ENCODE measurements at places on chromosomes 12 and 14. TPM values are rescaled to one million over a fixed set of nuclear protein-coding genes. Genes with fewer than 3 reads are reported as not detected.
A peak's percentile ranks its signal among the peaks of the same experiment; 100 is the strongest.

DNA sequence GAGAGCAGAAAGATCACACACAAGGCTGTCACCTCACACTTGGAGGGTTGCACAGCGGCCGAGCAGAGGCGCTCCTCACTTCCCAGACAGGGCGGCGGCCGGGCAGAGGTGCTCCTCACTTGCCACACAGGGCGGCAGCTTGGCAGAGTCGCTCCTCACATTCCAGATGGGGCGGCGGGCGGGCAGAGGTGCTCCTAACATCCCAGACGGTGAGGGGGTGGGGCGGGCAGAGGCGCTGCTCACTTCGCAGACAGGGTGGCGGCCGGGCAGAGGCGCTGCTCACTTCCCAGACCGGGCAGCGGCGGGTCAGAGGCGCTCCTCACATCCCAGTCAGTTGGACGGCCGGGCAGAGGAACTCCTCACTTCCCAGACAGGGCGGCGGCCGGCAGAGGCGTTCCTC lies 9.1 kb downstream of the TMBIM4 start:
- DNase-seq: peak; percentile 74

- peak; percentile 73 for DNase-seq
Measured at GRCh38 chr14:105358140-105358846, 40.0 kb upstream of the TEX22 start.

- peak; percentile 83 for DNase-seq
Measured at GRCh38 chr14:68781161-68782021, 11.5 kb downstream of the ZFP36L1 start.

DNA sequence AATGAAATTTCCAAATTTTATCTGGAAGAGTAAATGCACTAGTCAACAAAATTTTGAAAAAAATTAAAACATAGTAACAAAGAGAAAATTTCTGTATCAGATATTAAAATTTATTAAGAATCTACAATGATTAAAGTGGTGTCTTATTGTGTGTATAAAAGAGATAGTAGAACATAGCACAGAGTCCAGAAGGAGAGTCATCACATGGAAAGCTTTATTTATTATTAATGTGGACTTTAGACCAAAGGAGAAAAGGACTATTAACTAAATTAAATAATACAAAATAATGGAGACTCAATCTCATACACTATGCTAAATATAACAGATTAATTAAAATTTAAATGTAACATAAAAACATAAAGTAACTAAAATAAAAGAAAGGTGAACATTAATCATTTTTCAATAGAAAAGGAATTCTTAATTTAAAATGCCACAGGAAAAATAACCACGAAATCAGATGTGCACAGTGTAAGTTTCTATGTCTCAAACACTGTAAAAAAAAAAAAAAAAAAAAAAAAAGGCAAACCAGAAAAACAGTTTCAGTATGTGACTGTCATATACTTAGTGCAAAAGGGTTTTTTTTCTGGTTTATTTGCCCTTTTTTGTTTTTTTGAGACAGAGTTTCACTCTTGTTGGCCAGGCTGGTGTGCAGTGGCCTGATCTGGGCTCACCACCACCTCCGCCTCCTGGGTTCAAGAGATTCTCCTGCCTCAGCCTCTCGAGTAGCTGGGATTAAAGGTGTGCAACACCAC lies 95.4 kb downstream of the MYF5 start:
- no peak for DNase-seq

DNA sequence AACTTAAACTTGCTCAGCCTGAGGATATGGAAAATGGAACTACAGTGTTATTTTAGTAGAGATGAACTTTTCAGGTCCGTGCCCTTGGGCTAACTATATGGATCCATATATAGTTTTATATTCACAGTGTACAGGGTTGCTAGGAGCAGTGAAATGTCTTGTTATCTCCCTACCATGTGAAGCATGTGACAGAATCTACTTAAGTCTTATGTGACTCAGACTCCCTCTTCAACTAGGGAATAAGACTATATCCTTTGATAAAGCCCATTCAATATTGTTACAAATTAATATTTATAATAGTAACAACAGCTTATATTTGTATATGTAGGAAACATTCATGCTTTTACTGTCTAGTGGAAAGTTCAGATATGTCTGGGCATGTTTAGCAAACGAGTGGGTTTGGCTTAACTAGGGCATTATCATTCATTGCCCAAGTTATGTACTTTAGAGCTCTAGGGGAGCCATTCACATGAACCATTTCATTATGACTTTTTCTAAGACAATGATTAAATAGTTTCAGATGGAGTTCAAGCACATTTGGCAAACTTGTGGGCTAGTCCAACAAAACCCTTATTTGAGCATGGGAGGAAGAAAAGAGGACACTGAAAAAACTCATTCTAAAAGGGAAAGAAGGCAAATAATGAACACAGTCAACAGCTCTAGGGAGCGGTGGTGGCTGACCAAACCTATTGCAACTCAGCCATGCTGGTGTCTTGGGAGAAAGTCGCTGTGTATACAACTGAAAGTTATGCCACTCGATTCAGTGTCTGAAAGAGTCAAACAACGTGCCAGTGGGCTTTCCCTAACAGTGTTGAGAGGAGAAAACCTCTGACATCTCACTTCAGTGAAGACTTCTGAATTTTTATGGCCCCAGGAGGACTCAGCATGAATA lies 305.9 kb upstream of the G2E3 start:
- DNase-seq: no peak

DNA sequence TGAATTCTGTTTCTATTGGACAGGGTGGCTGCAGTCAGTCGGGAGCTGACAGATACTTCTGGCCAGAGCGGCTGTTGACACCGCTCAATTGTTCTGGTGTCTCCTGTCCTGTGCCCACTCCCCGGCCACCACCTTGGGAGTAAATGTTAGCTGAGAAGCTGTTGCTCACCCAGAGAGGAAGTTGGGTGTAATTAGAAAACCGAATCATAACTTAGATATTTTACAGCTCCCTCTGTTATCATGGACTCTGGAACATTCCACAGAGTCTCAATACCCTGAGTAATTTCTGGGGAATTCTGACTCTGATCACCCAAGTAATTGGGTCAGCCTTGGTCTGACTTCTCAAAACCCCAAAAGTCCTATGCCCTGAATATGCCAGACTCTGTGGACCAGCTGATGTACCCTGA lies 58.3 kb upstream of the RFLNA start:
- DNase-seq: no peak

DNA sequence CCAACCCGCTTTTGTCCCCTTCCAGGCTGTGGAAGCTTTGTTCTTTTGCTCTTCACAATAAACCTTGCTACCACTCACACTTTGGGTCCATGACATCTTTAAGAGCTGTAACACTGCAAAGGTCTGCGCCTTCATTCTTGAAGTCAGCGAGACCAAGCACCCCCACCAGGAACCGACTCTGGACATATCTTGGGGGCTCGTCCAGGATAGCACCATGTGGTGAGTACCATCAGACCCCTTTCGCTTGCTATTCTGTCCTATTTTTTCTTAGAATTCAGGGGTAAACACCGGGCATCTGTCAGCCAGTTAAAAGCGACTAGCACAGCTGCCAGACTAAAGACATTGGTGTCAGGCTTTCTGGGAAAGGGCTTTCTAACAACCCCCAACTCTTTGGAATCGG lies 137.6 kb upstream of the PPFIA2 start:
- DNase-seq: no peak

- peak; percentile 87 for DNase-seq
Measured at GRCh38 chr12:55743406-55744339, 751 bp downstream of the GDF11 start.

- no peak for DNase-seq
Measured at GRCh38 chr12:92404259-92404894, 258.7 kb upstream of the BTG1 start.

EIF2S3B gene
- 1.2 TPM for total RNA-seq

All from posterior vena cava (tissue), 2 donors.